ENCODE measurements at places on chromosomes 16 and 17.
A peak's percentile ranks its signal among the peaks of the same experiment; 100 is the strongest.

GRCh38 chr17:45958994-45959665, 39.9 kb upstream of the STH start:
- no peak for DNase-seq

DNA sequence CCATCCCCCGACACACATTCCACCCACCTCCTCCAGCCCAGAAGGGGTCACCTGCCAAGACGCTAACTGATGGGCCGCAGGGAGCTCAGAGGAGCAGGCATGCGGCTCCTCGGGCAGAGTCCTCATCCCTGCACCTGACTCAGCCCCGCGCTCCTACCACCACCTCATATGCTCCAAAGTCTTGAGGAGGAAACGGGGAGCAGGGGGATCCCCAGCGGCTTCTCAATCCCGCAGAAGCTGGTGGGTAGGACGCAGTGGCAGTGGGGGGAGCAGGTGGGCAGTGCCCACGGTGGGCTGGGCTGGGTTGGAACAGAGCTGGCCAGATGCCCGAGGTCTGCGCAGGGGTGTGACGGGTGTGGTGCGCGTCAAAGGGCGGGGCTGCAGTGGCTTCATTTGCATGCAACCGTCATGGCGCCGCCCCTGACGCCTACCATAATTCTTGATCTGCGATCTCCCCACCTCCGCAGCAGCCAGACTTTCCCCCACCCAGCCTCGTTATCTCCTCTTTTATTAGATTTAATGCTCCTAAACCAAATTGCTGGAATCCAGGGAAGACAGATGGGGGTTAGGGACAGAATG, 39.0 kb upstream of the EMP2 start:
- DNase-seq, result peak; percentile 65

- no peak for DNase-seq
These were observed 17.3 kb upstream of the C16orf74 start for GRCh38 chr16:85768199-85768598.

DNA sequence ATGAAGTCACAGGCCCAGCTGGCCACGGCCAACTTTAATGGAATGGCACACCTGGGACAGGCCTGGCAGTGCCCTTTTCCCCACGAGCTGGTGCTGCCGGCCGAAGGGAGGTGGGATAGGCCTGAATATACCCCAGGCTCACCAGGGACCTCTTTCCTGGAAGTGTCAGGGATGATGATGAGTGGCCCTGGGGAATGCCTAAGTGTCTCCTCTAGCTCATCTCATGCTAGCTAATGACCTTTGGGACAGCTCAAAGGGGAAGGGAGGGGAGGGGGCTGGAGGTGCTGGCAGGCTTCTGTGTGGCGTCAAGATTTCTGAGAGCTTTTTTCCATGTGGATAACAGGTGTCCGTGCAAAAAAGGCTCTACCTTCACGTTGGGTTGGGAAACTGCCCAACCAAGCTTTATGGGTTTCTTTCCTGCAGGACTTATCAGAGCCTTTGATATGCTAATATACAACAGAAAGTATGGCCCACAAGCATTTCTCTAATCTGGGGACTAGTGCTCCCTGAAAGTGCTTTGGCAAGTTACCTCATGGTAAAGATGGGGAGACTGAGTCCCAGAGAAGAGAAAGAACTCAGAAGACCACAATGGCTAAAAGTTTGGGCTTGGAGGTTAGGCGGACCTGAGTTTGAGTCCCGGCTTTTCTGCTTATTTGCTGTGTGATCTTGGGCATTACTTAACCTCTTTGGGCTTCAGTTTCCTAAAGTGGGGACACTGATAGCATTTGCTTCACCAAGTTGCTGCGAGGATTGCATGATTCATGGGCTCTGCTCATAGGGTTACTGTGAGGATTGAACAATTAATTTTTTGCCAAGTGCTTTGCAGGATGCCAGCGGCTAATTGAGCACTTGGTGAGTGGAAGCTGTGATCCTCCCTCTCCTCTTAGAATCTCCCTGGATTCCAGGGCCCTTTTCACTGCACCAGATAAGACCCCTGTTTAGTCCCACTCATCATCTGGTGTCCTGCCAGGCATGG, 14.0 kb downstream of the ADGRG1 start:
- DNase-seq, result no peak

DNA sequence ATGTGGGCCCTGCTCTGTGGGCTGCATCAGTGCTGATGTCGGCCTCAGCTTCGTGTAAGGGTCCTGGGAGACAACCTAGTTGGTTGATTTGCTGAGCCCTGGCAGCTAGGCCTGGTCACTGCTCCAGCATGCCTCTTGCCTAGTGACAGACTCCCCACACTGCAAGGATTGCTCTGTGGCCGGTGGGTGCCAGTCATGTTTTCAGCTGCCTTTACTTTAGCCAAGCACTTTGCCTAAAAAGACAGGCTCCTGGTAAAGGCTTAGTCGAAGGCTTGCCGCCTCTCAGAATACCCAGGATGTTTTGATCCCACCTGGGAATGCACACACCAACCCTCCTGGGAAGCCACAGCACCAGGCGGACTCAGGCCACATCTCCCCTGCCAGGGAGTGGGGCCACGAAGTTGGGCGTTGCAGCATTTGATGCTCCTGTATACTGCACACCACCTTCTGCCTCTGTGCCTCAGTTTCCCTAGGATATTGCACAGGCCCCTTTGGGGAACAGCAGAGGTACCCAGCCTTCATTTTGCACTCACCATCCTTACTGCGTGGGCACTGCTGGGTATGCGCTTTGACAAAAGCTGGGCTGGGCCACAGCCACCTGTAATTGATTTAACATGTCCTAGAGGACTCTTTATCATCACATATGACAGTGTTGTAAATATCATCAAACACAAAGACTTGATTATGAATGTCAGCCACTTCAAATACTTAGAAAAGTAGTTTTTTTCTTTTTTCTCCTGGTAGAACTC, 19.9 kb downstream of the GINS2 start:
- DNase-seq, result no peak

GRCh38 chr17:44137891-44138709, 3.6 kb upstream of the HROB start:
- DNase-seq, result no peak

DNA sequence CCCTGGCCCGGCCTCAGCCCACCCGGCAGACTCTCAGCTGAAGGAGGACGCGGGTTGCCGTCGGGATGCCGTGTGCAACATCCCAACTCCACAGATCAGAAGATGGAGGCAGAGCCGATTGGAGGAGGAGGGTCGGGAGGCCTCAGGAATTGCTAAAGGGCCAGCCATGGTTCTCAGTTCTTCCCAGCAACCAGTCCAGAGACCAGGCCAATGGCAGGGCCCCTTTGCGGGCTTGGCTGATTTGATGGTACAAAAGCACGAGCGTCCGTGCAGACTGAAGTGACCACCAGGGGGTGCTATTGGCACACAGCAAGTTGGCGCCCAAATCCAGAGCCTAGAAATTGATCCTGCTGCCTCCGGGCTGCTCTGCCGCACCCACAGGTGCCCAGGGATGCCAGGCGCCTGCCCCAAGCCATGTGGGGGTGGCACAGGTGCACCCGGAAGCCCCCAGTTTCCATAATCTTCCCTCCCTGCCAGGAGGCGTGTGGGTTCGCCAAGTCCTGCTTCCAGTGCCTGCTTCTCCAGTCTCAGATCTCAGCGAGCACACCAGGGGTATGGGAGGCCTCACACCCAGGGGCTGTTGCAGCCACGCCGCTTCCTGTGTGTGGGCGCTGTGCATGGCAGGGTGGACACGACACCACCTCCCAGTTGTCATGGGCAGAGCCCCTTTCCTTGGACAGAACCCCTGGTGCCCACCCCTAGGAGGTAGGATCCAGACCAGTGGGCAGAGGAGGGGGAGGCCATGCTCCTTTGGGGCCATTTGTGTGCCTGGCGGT, 7.1 kb upstream of the TEX19 start:
- peak; percentile 95 for DNase-seq

- no peak for DNase-seq
These were observed 6.3 kb upstream of the ABCC1 start for GRCh38 chr16:15942931-15943690.

DNA sequence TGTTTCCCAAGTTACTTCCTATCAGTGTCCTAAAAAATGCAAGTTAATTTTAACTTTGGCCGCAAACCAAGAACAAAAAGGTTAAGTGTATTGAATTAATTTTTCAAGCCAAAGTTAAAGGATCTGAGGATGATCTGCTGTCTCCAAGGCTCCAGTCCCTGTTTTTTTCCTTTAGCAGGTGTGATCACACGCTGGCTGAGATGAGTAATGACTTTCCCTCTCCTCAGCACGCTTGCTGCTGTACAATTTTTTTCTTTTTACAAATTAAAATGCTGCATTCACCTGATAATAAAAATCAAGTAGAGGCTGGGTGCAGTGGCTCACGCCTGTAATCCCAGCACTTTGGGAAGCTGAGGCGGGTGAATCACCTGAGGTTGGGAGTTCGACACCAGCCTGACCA, 3.9 kb upstream of the TNFSF12 start:
- no peak for DNase-seq

DNA sequence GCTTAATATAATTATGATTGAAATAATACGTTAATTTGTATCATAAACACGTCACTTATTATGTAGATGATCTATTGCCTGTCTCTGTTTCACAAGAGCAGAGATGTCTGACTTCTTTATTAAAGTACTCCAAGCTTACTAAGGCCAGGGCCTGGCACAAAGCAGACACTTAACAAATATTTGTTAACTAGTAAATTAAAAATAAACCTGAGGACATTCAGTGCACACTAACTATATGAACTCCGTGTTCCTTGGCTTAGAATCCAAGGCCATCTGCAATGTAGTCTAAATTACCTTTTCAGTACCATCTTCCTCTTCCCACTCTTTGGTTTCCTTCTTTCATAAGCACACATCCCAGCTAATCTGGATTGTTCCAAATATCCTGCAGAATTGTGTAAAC, 210.8 kb upstream of the SOX9 start:
- no peak for DNase-seq

- DNase-seq, result no peak
These were observed 24.0 kb upstream of the SALL1 start for GRCh38 chr16:51175081-51175480.

DNA sequence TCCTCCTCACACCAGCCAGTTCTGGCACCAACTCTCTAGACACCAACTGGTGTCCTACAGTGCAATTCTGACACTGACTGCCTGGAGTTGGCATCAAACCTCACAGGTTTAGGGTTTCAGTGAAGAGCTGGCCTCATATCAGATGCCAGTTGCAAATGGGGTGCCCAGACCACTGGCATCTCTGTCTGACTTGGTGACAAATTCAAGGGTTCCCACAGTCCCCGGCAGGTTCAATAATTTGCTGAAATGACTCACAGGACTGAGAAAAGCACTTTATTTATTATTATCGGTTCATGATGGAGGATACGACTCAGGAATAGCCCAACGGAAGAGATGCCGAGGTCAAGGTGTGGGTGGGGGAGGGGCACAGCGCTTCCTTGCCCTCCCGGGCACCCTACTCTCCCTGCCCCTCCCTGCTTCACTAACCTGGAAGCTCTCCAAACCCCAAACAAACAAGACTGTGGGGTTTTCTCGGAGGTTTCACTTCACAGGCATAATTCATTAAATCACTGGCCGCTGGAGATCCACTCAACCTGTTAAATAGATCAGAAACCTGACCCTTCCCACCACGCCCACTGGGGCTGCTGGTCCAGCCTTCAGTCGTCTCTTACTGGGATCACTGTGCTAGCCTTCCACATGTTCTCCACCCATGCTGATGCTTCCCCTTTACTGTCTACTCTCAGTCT, 1.7 kb upstream of the NLRP1 start:
- DNase-seq, result no peak

DNA sequence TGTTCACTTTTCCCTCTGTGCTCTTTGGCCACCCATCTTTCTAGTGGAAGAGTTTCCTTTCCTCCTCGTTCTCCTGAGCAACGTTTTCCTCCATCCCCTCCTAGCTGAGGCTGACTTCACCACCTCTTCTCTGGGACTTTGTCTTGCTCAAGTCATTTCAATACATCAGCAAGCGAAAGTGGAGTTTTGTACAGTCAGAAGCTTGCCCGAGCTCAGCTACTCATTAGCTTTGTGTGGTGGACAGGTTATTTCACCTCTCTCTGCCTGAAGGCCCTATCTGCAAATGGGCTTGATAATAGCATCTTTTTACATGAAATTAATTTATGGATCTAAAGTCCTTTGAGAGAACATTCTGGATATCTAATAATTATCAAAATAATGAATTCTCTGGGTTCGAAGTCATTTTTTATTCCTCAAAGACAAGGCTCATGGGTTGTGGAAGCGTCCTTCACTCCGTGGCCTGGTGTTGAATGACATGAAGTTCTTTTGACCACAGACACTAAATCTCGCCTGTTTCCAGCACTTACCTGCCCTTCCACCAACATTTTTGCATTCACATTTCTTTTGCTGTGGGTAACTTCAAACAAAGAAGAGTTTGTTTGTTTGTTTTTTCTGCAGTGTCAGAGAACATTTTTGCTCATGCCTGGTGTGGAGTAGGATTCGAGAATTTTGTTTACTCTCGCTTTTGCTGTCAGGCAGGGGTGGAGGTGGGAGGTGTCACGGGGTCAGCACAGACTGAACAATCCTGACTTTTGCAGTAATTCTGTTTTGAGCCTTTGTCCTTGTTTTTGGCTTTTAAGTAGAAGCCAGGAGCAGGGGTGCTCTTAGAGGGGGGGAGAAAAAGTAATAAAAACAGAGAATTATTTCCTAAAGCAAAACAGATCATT, 155.0 kb upstream of the CACNG5 start:
- DNase-seq, result no peak

DNA sequence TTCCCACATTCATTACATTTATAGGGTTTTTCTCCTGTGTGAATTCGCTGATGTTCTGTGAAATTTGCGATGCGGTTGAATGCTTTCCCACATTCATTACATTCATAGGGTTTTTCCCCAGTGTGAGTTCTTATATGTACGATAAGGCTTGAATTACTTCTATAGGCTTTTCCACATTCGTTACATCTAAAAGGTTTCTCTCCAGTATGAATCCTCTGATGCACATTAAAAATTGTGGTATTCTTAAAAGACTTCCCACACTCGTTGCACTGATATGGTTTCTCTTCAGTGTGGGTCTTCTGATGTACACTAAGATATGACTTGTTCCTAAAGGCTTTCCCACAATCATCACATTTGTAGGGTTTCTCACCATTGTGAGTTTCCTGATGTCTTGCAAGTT, 30.4 kb downstream of the ZNF624 start:
- no peak for DNase-seq

GRCh38 chr17:10549096-10549842, at the start of gene MYH2:
TSS of gene MYH2 (minus strand) at chr17:10549658. CDS start at chr17:10547920, 1,738 bp downstream.
- no peak for DNase-seq

GRCh38 chr16:56861092-56861610, 3.9 kb upstream of the SLC12A3 start:
- DNase-seq, result no peak

DNA sequence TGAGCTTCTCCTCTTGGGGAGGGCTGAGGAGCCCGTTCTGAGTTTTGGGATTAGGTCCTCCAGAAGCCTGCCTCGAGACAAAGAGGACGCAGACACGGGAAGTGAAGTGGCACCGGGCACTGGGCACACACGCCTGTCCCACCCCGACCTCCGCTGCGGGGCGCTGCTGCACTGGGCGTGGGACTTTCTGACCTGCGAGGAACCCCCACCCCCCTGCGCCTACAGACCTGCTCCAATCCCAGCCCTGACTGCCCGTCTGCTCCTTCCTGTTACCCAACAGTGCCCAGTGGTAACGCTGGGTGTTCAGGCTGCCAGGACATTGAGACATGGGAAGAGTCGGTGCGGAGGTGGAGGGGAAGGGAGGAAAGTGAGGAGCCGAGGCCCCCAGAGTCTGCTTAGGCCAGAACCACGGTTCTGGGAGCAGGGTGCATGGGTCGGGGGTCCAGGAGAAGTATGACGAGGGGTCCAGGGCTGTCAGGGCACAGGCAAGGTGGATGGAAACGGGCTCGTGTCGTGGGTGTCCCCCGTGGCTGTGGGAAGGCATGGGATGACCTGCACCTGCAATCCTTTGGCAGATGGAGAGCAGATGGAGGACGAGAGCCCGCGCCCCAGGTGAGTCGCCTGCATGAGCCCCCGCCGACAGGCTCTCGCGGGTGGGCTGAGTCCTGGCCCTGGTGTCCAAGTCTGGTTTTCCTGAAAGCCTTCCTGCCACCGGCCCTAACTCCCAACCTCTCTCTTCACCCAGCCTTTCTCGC, 112.0 kb upstream of the CREBBP start:
- no peak for DNase-seq

Measured in D341Med (cell line).